K562 (cell line): ENCODE measurements at places on chromosomes 2 and 18. TPM values are rescaled to one million over a fixed set of nuclear protein-coding genes. Genes with fewer than 3 reads are reported as not detected.

Gene MDH1
- total RNA-seq = 215 and 248 TPM in 2 replicates

Gene SPEG
- total RNA-seq = 6.0 and 8.7 TPM in 2 replicates

Gene CREG2
- not detected in 2 replicates for total RNA-seq

Gene RNF144A
- total RNA-seq = 8.8 and 11.3 TPM in 2 replicates

Gene UGT1A5
- total RNA-seq = not detected in 2 replicates

Gene CPS1
- total RNA-seq = 5.0 and 6.0 TPM in 2 replicates

Gene OSR1
- not detected in 2 replicates for total RNA-seq

Gene PTPRN
- total RNA-seq = 0.67 and 0.71 TPM in 2 replicates

Gene GMCL1
- total RNA-seq = 18.6 and 18.7 TPM in 2 replicates

Gene ATP8B1
- total RNA-seq = 0.20 and 0.22 TPM in 2 replicates

Gene USP37
- 12.8 and 15.0 TPM in 2 replicates for total RNA-seq

- DNase-seq = no peak
Measured at GRCh38 chr2:105104208-105104731, 66.4 kb downstream of the MRPS9 start.

GRCh38 chr18:53944721-53945120, 279.7 kb downstream of the MBD2 start:
- no peak for DNase-seq

DNA sequence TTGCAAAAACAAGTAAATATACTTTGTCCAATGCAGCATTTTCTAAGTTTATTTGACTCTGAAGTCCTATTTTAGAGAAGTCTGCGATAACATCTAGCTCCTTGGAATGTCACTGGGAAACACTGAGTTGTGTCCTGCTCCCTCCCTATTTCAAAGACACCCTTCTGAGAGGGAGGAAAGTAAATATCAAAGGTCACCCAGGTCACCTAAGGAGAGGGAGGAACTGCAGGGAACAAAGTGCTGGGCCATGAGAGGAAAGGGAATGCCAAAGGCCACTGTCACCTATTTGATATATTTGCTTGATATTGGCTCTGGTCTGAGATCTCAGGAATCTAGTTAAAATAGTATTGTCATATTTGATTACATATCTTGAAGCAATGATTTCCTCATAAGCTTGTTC, 201.3 kb downstream of the GCA start:
- no peak for DNase-seq

- no peak for DNase-seq
Measured at GRCh38 chr2:85763831-85764230, 10.0 kb downstream of the ATOH8 start.

DNA sequence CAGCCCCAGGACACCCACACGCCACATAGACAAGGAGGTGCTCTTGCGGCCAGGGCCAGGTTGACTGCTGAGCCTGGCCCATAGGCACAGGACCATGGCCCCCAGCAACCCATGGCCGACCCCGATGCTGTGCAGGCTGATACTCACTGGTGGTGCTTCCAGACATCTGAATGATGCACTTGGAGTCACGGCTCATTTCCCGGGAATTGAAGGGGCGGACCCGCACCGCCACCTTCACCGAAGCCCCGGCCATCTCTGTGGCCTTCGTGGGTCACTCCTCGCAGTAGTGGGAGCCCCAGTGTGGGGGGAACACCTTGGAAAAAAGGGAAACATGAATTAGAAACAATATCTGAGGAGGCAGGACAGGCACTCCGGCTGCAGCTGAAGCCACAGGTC, 22.5 kb downstream of the KIF1A start:
- no peak for DNase-seq

GRCh38 chr2:100721693-100722092, 98.2 kb upstream of the NPAS2 start:
- no peak for DNase-seq

GRCh38 chr2:9266711-9267110, 60.1 kb downstream of the ASAP2 start:
- no peak for DNase-seq

GRCh38 chr18:10240973-10241372, 213.5 kb upstream of the APCDD1 start:
- no peak for DNase-seq

DNA sequence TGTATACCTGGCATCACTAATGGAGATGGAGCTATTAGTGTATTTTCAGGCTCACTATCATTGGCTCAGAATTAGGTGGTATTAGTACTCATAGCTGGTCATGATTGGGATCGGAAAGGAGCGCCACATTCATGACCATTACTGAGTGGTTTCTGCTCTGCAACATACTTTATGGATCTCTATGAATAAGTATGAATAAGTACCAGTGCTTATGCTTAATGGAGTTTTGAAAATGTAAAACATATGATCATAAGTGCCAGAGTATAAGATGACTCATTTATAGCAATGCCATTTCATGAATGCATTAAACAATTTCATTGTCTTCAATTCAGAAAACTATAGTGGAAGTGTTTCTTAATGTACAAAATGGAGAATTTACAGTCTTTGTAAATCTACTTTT, 156.7 kb downstream of the GALNT3 start:
- DNase-seq = no peak

GRCh38 chr18:74914648-74915047, 294.3 kb downstream of the PTGR3 start:
- no peak for DNase-seq

DNA sequence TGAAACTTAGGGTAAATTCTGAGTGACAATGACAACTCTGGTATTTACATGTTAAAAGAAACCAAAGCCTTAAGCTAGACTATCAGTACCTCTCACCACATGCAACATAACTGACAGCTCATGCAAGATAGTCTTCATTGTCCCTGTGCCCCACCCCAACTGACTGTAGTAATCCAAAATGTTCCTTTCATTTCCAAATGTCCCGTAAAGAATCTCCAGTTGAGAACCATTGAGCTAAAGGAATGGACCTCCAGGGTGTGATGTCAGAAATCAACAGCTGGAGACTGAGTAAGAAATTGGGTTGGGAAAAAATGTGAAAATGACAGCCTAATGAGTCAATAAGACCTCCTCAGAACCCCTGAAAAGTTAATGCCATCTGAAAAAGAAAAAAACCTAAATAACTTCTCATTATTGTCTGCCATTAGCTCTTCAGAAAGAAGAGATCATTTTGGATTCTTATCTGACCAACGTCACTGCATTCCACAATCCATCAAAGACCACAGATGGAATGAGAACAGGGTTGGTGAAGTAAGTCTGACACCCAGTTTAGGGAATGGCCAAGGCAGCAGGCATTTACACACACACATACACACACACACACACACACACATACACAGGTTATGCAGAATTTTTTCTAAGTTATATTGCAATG, 51.7 kb upstream of the ACVR2A start:
- no peak for DNase-seq

DNA sequence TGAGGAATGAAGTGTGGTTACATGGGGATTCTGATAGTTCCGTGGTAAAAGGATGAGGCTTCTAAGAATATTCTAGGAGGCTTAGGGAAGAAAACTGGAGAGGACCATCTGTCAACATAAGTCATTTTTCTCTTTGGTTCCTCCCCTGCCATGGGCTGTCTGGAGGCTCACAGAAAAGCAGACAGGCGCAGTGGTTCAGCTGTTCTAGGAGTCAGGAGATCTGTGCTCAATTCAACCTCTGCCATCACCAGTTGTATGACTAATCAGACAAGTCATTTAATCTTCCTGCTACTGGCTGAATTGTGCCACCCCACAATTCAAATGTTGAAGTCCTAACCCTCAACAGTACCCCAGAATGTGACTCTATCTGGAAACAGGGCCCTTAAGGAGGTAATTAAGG, 36.4 kb downstream of the ADAM17 start:
- DNase-seq = no peak

- DNase-seq = no peak
Measured at GRCh38 chr2:225289659-225290058, 109.9 kb upstream of the NYAP2 start.

- no peak for DNase-seq
Measured at GRCh38 chr18:35671966-35672603, 90.5 kb downstream of the GALNT1 start.

DNA sequence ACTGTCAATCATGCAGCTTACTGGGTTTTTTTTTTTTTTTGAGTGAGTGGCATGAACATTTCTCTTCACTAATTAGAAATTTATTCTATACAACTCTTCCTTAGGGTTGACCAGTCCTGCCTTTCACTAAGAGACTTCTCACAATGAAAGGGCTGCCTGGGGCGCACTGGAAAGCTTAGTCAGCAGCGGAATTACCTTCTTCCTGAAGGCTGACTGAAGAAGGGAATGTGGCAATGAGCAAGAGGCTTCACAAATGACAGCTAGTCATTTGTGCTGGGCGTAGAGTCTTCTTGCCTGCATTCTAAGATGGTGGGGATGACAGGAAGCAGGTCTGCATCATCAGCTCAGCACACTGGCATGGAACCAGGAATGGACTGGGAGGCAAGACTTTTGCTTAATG, 15.6 kb upstream of the SCN3A start:
- DNase-seq = no peak

GRCh38 chr2:238320648-238321281, 447 bp downstream of the TRAF3IP1 start:
- peak; percentile 9 for DNase-seq

- peak; percentile 39 for DNase-seq
Measured at GRCh38 chr2:224359569-224359968, 42.3 kb downstream of the FAM124B start.

- DNase-seq = no peak
Measured at GRCh38 chr2:39661826-39662225, 3.9 kb upstream of the TMEM178A start.

- peak; percentile 59 for DNase-seq
Measured at GRCh38 chr2:8312861-8313830, 368.7 kb upstream of the ID2 start.
